ENCODE measurements at places on chromosomes 7 and 10.

DNA sequence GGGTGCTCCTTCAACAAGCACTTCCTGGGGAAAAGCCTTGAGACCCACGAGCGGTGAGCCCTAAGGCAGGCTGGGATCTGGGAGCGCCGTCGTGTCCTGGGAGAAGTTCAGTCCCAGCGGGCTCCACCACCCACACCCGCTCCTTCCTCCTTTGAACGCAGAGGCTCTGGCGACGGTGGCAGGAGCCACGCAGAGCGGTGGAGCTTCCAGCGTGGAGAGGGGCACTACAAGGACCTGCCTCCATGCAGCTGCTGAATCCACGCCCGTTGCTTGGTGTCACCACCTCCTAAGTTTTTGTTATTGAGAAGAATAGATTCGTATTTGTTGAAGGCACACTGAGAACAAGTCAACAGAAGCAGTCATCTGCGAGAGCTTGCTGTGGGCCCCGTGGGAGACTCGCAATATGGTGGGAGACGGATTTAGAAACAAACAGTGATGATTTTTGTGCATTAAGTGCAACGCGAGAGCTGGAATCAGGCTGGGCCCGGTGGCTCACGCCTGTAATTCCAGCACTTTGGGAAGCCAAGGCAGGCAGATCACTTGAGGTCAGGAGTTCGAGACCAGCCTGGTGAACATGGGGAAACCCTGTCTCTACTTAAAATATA is 60.1 kb upstream of the SDK1 start:
- DNase-seq = no peak

DNA sequence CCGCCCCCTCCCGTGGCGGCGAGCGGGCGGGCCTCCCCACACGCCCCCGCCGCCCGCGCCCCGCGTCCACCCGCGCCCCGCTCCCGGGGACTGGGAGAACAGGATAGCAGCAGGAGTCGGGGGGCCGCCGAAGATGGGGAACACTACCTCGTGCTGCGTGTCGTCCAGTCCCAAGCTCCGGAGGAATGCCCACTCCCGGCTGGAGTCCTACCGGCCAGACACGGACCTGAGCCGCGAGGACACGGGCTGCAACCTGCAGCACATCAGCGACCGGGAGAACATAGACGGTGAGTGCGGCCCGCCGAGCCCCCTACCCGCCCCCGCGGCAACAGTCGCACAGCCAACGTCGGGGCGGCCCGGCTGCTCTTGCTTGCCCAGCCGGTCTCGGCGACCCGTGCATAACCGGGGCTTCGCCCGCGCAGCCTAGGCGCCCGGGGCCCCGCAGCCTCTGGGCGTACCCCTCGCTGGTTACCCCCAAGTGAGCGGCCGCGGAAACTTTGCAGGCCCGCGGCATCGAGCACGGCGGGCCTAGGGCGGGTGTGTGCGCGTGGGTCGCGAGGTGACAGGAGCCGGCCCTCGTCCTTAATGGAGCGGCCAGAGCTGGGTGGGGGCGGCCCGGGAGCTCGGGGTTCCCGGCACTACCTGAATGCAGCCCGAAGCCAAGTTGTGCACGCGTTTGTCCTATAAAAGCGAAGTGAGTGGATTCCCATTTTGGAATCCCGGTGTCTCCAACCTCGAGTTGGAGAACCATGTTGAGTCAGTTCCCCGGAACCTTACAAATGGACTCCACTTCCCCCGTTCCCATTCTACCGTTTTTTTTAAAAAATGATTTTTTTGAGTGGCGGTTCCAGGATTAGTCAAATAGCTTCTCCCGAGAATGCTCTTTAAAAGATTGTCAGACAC is 863 bp downstream of the CCNY start:
- no peak for DNase-seq

DNA sequence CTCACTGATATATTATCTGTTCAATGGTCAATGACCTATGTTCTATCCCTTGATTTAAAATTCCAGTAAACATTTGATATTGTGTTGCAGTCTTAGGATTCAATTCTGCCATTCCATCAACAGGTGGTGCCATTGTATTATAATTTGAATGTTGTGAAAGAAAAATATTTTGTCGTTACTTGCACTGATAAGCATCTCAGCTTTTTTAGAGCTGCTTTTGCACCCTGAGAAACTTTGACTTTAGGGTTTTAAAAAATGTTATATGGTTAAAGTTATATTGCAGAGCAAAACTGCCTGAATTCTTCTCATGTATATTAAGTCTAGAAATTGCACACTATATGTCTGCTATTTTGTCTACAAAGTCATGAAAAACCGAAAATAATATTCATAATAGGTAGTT is 18.8 kb upstream of the MINDY3 start:
- no peak for DNase-seq

DNA sequence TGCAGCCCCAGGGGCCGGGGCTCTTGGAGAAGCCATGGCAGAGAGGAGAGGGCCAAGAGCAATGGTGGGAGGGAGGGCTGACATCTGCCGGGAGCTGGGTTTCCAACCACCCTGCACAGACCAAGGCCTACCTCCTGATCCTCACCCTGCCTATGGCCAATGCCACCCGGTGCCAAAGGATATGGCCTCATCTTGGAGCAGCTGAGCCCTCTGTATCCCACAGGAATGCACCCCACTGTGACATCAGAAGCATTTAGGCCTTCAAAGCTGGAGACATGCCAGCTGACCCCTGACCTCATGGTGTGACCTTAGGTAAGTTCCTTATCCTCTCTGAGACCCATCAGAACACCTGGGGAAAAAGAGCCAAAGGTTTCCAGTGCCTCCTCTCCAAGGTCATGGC is 113.6 kb upstream of the ZMIZ1 start:
- no peak for DNase-seq

DNA sequence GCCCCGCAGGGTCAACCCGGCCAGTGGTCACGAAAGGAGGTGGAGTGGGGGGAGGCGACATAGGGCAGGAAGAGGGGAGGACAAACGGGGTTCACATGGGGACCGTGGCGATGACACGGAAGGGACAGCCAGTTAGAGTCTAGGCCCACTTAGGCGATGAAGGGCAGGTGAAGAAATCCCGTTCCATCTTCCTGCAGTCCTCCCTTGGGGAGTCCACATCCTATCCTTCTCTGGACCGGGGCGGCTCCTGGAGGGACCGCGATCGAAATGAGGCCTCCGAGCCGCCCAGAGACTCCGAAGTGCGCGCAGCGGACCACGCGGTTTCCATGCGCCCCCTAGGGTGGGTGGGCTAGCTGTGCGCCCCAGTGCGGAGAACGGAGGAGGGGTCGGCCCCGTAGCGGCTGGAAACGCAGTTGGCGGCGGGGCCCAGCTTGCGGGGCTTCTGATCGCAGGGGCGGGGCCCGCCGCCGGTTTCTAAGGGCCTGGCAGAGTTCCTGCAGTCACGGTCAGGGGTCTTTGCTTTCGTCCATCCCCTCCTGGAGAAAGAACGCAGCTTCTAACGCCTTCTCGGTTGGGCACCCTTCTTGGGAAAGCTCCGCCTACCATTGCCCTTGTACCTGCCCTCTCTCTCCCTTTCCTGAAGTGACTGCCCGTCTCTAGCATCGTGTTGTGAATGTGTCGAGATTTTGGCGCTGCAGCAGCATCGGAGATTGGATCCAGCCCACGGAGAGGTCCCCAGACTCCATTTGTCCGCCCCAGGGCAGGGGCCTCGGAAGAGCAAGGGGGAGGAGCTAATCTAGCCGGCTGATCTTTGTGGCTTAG is 17.9 kb upstream of the TMEM225B start:
- peak; percentile 43 for DNase-seq

- DNase-seq = no peak
These were observed 18.6 kb upstream of the HSPA12A start for GRCh38 chr10:116760919-116761318.

DNA sequence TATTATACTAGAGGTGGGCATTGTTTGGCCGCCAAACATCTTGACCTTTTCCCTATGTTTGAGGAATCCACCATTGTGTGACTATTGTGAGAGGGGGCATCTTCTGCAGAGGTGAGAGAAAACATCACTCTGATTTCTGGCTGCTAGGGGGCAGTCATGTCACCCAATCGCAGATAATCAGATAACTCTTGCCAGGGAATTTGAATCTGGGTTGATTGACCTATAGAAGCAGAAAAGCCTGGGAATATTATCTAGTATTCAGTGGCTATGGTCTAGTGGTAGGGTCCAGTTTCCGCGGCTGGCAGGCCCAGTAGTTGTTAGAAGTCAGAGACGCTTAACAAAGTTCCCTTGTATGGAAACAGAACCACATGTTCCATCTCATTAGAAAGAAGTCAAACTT is 808.5 kb downstream of the PHTF2 start:
- DNase-seq = no peak

DNA sequence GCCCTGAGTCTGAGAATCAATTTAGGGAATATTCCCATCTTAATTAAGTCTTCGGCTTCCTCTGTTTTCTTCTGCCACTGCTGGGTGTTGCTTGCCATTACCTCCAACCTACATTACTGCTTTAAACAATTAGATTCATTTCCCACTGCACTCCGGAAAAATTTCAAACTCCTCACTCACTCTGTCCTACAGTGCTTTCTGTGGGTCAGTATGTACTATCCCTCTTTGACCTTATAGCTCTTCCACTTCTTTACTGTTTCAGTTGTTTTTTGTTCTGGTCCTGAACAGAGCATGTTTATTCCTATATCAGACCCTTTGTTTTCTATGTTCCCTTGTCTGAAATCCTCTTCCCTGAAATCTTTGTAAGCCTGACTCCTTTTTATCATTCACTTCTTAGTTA is 160.6 kb downstream of the MAGI2 start:
- no peak for DNase-seq
